ENCODE measurements at places on chromosomes 1 and 21. TPM values are rescaled to one million over a fixed set of nuclear protein-coding genes. Genes with fewer than 3 reads are reported as not detected.
A peak's percentile ranks its signal among the peaks of the same experiment; 100 is the strongest.

DNA sequence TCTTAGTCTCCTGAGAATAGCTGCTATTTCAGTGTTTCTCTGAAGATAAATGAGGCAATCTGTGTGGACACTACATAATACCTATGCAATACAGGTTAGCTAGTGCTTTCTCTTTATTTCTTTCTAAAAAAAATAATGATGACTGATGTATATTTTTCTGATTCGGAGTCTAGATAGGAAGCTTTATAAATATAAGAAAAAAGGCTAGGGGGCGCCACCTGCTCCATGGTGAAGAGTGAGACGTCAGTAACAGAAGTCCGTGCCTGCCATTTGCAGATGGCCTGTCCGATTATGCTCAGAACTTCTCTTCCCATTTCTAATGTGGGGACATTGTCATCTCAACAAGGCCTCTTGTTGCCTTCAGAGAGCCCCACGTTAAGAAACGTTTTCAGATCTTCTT lies 26.4 kb downstream of the QSOX1 start:
- H3K27ac ChIP-seq: no peak overlapping the region
- no peaks in the 10 kb centered on the region for H3K36me3 ChIP-seq
- H3K4me3 ChIP-seq: no peak overlapping the region
- H3K4me1 ChIP-seq: no peaks in the 10 kb centered on the region

DNA sequence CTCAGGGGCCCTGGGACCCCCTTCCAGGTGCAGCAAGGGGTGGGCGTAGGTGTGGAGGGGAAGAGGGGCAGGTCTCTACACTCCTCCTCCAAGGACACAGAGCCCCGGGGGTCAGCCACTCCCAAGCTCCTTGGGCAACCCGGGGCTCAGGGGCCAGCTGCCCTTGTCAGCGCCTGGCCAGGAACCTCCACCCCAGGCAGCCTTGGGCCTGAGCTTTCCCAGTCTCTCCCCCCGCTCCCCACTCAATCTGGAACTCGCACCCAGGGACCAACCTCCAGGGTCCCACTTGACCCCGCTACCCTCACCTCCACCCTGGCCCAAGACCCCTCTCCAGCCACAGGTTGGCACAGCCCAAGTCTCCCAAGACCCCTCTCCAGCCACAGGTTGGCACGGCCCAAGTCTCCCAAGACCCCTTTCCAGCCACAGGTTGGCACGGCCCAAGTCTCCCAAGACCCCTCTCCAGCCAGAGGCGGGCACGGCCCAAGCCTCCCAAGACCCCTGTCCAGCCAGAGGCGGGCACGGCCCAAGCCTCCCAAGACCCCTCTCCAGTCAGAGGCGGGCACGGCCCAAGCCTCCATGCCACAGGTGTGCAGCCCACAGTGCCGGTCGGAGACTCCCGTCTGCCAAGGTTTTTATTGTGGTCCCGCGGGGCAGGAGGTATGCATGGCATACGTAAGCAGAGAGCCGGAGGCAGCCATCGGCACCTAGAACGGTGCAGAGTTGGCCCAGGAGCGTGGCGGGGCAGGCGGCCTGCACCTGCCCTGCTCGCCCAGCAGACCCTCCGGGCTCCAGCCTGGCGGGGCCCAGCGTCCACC lies 3.0 kb downstream of the TNFRSF4 start:
- H3K4me3 ChIP-seq: no peak overlapping the region
- H3K36me3 ChIP-seq: no peaks in the 10 kb centered on the region
- no peaks in the 10 kb centered on the region for H3K27me3 ChIP-seq
- peaks cover 7% of the 10 kb centered on the region for H3K4me1 ChIP-seq
- DNase-seq: peak; percentile 80

DNA sequence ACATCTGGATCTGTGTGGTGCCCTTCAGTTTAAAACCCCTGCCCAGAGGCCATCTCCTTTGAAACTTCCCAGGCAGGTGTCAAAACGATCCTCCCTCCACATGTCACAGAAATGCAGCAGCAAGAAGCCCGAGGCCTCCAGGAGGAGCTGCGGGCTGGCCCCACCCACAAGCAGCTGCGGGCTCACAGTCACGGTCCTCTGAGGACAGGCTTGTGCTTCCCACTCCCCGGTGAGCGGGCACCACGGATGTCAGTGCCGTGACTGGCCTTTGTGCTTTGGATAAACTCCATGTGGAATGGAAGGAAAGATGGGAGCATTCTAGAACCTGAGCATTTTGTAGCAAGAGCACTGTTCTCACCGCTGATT lies 65.8 kb downstream of the SIK1 start:
- peak overlapping the region; percentile 88 for H3K27ac ChIP-seq
- H3K27me3 ChIP-seq: no peaks in the 10 kb centered on the region
- no peaks in the 10 kb centered on the region for H3K4me1 ChIP-seq

The FCRL2 gene
- 2.5 TPM for total RNA-seq
